ENCODE measurements at places on chromosomes 4 and X.
A peak's percentile ranks its signal among the peaks of the same experiment; 100 is the strongest.

DNA sequence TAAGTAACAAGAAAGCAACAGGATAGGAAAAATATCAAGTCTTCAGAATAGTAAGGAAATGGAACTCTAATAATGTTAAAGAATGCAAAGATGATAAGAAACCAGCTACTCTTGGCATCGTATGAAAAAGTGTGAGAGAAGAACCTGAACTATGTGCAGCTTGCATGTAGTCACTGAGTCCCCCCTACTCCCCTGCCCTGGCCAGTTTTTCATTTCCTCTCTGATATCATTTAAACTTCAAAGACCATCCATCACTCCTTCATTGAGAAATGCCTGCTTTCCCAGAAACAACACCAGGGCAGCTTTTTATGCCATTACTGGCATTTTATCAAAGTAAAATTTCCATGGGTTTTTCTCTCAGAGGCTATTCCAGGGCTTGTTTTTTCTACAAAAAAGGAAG, 28.1 kb downstream of the INPP4B start:
- peak; percentile 32 for DNase-seq

- no peak for DNase-seq
These were observed 22.4 kb downstream of the GAB1 start for GRCh38 chr4:143358923-143359643.

- no peak for DNase-seq
These were observed 113.8 kb upstream of the PUDP start for GRCh38 chrX:7261672-7262332.

GRCh38 chr4:14853176-14853943, 148.9 kb upstream of the CPEB2 start:
- peak; percentile 74 for DNase-seq

DNA sequence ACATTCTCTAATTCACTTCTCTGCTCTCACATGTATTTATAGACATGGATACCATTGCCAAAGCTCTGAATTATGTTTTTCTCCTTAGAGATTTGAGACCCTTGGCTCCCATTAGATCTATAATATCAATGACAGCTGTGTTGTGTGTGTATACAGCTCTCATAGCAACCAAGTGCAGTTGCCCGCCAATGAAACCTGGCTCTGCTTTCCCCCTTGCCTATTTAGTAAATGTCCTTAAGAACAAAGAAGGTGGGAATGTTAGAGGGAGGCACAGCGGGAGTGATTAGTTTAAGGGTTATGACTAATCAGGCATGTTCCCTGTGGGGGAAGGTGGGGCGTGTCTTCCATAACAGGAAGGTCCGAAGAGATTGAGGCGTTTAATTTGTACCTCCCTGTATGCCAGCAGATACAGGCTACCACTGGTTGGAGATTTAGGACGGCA, 100.5 kb upstream of the TBC1D9 start:
- peak; percentile 60 for DNase-seq

DNA sequence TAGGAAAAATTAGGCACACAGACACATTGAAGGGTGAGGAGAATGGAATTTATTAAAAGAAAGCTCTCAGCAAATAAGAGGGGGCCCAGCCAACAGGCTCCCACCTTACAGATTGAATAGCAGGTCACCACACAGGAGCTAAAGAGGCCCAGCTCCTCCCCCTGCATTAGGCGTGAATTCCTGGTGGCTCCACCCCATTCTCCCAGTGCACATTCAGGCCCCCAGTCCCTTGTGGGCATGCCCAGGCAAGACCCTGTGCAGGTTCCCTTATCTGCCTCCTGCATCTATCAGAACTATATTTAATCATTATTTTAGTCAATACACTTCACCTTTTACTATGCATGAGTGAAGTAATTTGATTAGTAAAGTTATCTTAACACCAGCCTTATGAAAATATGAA, 856.3 kb upstream of the NDST4 start:
- DNase-seq: no peak

DNA sequence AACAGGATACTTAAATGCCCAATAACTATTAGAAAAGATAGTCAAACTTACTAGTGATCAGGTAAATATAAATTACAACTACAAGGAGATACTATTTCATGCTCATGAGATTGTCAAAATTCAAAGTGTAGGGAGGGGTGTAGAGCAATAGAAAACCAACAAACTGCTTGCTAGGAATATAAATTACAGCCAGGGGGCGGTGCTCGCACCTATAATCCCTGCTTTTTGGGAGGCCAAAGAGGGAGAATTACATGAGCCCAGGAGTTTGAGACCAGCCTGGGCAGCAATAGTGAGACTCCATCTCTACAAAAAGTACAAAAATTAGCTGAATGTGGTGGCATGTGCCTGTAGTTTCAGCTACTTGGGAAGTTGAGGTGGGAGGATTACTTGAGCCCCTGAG, 556.5 kb upstream of the NR3C2 start:
- peak; percentile 10 for DNase-seq

- DNase-seq: peak; percentile 40
These were observed 83.6 kb downstream of the MXRA5 start for GRCh38 chrX:3262901-3263300.

DNA sequence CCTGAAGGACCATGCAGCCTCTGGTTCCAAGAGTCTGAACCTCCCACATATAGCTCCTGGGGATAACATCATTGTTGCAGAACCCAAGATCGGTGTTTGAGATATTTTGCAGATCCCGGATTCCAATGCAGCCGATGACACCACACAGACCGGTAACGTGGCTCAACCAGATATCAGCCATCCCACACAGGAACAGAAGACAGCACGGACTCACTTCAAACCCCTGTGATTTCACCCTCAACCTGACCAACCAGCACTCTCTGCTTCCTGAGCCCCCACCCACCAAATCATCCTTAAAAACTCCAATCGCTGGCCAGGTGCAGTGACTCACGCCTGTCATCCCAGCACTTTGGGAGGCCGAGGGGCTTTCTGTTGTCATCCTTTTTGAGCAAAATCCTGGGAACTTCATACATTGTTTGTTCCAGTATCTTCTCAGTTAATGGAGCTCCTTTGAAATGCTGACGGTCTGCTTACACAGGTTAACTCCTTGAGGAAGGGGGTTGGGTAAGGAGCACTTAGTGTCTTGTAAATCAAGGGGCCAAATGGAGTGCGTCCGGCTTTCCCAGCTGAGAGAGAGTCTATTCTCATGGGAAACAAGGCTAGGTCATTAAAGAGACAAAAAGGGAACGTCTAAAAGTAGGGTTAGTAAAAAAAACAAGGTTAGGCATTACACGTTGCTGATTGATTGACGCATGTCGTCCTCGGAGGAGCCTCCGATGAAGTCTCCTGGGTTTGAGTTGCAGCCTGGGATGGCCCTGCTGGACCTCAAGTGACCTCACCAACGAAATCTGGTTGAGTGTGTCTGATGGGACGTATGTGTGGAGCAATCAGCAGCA, 230.4 kb downstream of the CRLF2 start:
- DNase-seq: no peak

GRCh38 chr4:6840062-6840976, 57.8 kb downstream of the KIAA0232 start:
- DNase-seq: no peak

DNA sequence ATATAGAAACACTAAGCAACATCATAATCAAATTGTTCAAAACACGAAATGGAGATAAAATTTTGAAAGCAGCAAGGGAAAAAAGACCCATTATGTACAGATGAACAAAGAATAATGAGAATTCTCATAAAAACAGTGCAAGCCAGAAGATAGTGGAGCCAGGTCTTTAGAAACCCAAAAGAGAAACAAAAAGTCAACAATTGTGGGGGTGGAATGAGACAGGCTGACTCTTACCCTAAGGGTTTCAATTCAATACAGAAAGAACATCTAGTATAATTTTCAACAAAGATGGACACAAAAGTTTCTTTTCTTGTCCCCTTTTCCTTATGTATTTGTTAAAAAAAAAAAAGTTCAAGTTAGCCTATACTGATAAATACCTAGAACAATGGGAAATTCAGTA, 34.0 kb upstream of the MAGEB2 start:
- DNase-seq: no peak

DNA sequence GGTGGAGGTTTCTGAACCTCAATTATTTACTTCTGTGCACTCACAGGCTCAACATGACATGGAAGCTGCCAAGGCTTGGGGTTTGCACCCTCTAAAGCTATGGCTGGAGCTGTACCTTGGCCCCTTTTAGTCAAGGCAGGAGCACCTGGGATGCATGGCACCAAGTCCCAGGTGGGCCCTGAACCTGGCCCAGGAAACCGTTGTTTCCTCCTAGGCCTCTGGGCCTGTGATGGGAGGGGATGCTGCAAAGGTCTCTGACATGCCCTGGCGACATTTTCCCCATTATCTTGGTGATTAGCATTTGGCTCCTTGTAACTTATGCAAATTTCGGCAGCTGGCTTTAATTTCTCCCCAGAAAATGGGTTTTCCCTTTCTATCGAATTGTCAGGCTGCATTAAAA, 726.1 kb upstream of the POU3F4 start:
- DNase-seq: no peak

GRCh38 chr4:174523025-174523693, 871 bp upstream of the HPGD start:
- DNase-seq: peak; percentile 6

- DNase-seq: peak; percentile 16
These were observed 53.1 kb downstream of the OCRL start for GRCh38 chrX:129593137-129593536.

GRCh38 chr4:71833232-71833900, 49.5 kb upstream of the GC start:
- DNase-seq: no peak

GRCh38 chr4:138078253-138078652, 163.9 kb downstream of the SLC7A11 start:
- no peak for DNase-seq

DNA sequence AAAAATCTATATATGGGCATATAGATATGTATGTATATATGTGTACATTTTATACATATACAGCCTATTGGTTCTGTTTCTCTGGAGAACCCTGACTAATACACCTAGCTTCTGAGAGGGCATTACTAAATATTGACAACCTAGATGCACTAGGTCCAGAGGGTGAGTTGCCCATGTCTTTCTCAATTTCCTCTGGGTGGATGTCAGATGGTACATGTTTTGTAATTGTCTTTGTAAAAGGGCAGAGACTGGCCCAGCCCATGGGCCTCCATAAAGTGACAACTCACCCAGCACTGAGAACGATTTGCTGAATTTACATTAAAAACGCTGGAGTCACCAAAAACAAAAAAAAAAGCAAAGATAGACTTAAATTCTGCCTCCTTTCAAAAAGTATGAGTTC, 198.5 kb upstream of the FAM241A start:
- DNase-seq: no peak

- no peak for DNase-seq
These were observed 103.6 kb downstream of the GNL3L start for GRCh38 chrX:54633641-54634040.

GRCh38 chr4:158610790-158611189, 60.9 kb downstream of the C4orf46 start:
- no peak for DNase-seq

DNA sequence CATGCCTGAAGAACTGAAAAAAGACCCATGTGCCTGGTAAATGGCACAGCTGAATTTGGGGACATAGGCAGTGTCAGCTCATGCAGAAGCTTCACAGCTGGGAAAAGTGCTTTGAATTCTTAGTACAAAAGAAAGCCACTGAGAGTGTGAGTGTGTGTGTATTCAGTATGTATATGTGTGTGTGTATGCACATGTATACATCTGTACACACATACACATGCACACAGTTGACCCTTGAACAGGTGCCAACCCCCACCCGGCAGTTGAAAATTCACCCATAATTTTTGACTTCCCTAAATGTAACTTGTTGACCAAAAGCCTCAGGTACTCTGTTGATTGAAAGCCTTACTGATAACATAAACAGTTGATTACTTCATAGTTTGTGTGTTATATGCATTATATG, 49.5 kb upstream of the ENPP6 start:
- DNase-seq: no peak

- DNase-seq: no peak
These were observed 40.8 kb upstream of the NR0B1 start for GRCh38 chrX:30349946-30350345.

- DNase-seq: no peak
These were observed 88.5 kb upstream of the LCORL start for GRCh38 chr4:18110099-18110498.

- no peak for DNase-seq
These were observed 56.4 kb downstream of the MAML3 start for GRCh38 chr4:140097572-140097971.

- no peak for DNase-seq
These were observed 66.4 kb downstream of the HPGDS start for GRCh38 chr4:94276204-94276603.

DNA sequence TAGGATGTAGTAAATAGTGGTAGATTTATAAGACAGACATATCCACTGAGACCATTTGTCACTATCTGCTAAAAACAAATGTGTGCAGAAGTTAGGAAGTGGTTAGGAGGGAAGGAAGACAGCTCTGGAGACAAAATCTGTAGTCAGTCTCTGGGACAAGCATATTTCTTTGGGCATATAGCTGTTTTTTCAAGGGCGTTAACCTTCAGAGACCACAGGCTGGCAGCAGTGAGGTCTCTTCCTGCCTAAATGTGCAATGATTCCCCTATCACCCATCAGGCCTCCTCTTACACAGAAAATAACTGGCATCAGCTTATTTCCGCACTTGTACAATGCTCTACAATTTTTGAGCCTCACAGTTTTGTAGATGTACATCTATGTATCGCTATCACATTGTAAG, 6.5 kb downstream of the TMEM150C start:
- DNase-seq: no peak
